ENCODE measurements at places on chromosomes 6 and 20. TPM values are rescaled to one million over a fixed set of nuclear protein-coding genes. Genes with fewer than 3 reads are reported as not detected.

DNA sequence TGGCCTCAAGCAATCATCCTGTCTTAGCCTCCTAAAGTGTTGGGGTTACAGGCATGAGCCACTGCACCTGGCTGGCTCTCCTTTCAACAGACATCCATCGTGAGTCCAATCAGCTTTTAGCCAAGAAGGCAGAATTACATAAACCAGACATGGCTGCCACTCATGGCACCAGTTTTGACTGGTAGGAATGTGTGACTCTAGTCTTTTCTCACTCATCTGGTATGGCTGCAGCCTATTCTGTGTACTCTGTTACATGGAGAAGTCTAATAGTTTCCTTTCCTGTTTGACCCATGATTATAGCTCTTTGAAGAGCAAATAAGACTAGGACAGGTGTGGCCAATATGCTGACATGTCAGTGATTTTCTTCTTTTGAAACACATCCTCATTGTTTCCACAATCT lies 27.0 kb upstream of the RNF144B start:
- DNase-seq, result no peak
- peaks cover 1% of the 10 kb centered on the region for H3K27me3 ChIP-seq
- H3K27ac ChIP-seq, result no peak overlapping the region
- no peak overlapping the region for H3K4me3 ChIP-seq
- H3K4me1 ChIP-seq, result no peaks in the 10 kb centered on the region
- peaks cover 11% of the 10 kb centered on the region for H3K36me3 ChIP-seq

DNA sequence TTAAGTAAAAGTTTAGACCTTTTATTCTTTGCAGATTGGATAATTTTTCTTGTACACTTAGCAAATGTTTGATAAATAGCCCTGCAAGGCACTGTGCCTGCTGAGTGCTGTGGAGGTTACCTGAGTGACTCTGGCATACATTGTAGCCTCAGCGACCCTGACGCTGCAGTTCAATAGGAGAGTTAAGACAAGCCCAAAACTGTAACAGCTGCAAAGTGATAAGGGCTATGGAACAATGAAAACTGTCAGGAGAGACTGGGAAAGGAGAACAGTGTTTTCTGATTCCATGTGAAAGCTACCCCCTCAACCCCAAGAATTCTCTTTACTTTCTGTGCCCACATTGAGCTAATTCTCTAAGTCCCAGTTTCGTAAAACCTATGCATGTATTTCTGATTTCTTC lies 22.2 kb downstream of the HIVEP1 start:
- H3K36me3 ChIP-seq, result peaks cover 22% of the 10 kb centered on the region
- peaks cover 2% of the 10 kb centered on the region for H3K4me1 ChIP-seq
- no peak for DNase-seq
- no peak overlapping the region for H3K4me3 ChIP-seq
- H3K27ac ChIP-seq, result no peak overlapping the region
- H3K27me3 ChIP-seq, result peaks cover 3% of the 10 kb centered on the region

GRCh38 chr6:140319209-140319608 lies 944.8 kb upstream of the CITED2 start:
- H3K27me3 ChIP-seq, result no peaks in the 10 kb centered on the region
- H3K4me3 ChIP-seq, result no peak overlapping the region
- H3K4me1 ChIP-seq, result no peaks in the 10 kb centered on the region
- H3K36me3 ChIP-seq, result no peaks in the 10 kb centered on the region
- H3K27ac ChIP-seq, result no peak overlapping the region

GRCh38 chr20:62838128-62838891 lies 21.5 kb downstream of the COL9A3 start:
- peaks cover 23% of the 10 kb centered on the region for H3K4me1 ChIP-seq
- H3K36me3 ChIP-seq, result no peaks in the 10 kb centered on the region
- DNase-seq, result no peak
- no peak overlapping the region for H3K4me3 ChIP-seq
- H3K27me3 ChIP-seq, result peaks cover 4% of the 10 kb centered on the region

DNA sequence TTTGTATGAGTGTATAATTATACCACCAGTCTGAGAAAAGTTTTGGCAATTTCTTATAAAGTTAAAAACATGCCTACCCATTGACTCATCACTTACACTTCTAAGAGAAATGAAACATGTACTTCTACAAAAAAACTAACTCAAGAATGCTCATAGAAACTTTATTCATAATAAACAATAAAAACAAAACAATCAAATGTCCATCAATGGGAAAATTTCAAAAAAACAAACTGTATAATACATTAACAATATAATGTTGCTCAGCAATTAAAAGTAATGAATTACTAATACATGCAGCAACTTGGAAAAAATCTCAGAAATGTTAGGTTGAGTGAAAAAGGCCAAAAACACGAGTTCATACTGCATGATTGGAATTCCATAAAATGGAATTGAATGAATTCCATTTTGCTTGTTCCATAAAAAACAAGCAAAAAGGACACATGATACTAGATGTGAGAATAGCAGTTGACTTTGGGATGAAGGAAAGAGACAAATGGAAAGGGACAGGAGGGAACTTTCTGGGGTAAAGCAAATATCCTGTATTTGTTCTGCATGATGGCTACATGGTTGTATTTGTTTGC lies 726.6 kb downstream of the RFPL4B start:
- no peak for DNase-seq
- no peak overlapping the region for H3K4me3 ChIP-seq
- no peaks in the 10 kb centered on the region for H3K27me3 ChIP-seq
- H3K4me1 ChIP-seq, result no peaks in the 10 kb centered on the region
- H3K27ac ChIP-seq, result no peak overlapping the region

DNA sequence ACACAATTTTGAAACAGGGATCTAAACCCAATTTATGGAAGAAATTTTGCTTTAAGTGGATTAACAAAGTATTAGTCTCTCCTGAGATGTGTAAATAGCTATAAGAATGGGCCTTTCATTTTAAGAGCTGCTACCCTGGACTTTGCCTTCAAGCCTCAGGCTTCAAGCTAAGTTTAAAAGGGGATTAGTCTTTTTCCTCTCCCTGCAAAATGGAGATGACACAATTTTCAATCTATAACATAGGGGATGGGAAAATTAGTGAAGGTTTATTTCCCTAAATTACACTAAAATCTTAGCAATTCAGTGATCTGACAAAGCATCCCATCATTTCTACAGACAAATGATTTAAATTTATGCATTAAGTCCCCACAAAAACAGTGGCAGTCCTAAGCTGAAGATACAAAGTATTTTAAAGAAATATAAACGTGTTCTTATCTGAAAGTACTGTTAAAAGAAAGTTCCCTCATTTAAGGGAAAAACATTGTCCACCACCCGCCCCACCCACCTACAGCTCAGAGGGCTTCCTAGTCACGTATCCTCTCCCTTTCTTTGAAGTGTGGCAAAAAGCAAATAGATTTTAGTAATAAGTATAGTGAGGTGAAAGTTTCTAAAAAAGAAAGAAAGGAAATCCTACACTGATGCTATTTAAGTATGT lies 14.5 kb downstream of the ARHGAP18 start:
- no peaks in the 10 kb centered on the region for H3K27me3 ChIP-seq
- H3K4me1 ChIP-seq, result no peaks in the 10 kb centered on the region
- no peak overlapping the region for H3K4me3 ChIP-seq
- no peaks in the 10 kb centered on the region for H3K36me3 ChIP-seq
- DNase-seq, result no peak

DNA sequence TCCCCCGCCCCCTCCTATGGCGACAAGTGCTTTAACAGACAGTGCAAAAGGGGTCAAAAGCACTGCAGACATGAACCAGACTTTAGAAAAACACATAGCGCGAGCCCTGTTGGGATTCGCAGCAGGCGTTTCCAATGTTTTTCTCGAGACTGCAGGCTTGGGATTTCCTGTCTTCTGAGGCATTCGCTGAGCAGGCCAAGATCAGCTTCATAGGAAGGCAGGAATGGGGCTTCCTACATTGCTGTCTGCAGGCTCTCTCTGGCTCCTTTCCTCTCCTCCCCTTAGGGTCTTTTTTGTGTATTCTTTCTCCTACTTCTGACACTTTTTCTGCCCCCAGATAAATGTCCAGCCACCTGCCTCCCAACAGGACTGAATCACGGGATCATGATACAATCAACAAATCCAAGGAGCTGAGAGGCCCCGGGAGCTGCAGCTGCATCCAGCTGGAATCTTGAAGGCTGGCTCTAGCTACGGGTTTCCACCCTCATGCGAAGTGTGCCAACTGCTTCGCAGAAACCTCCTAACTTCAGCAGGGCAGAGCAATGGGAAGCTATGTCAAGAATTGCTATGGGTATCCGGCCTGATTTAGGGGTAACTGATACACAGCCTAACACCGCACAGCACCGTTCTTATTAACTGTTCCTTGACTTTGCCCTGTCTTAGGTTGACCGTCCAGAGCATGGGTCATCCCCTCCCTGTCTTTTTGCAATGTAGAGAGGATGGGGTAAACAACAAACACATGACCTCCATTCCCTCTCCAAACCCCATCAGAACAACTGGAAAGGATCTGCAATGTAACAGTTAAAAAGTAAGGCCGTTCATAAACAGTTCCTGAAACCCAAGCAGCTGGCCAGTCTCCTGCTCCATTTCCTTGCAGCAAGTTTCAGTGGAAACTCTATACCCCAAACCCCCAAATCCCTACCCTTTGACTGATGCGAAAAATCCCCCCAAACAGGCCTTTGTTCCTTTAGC lies 31.5 kb downstream of the SNX5 start:
- no peak overlapping the region for H3K4me3 ChIP-seq
- H3K27ac ChIP-seq, result no peak overlapping the region
- H3K36me3 ChIP-seq, result peaks cover 3% of the 10 kb centered on the region
- peaks cover 3% of the 10 kb centered on the region for H3K27me3 ChIP-seq
- H3K4me1 ChIP-seq, result peaks cover 17% of the 10 kb centered on the region
- no peak for DNase-seq

DNA sequence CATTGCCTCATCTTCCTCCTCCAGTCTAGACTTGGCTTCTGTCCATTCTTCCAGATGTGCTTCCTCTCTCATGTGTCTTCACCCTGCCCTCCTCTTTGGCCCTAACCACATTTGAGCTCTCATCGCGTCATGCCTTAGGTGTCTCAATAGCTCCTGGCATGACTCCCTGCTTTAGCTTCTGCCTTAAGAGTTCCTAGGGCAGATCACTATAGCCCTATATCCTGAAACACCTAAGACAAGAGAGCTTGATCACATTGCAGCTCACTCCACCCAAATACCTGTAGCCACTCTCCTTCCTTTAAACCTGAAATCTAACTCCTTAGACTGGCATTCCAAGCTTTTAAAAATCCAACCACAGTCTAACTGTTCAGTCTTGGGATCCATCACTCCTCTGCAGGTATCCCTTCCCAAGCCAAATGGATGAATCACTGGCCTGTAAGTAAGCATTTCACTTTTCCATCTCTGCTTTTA lies 69.0 kb upstream of the STXBP5 start:
- no peaks in the 10 kb centered on the region for H3K36me3 ChIP-seq
- H3K27ac ChIP-seq, result no peak overlapping the region
- peaks cover 1% of the 10 kb centered on the region for H3K4me1 ChIP-seq
- H3K27me3 ChIP-seq, result peaks cover 3% of the 10 kb centered on the region
- H3K4me3 ChIP-seq, result no peak overlapping the region

DNA sequence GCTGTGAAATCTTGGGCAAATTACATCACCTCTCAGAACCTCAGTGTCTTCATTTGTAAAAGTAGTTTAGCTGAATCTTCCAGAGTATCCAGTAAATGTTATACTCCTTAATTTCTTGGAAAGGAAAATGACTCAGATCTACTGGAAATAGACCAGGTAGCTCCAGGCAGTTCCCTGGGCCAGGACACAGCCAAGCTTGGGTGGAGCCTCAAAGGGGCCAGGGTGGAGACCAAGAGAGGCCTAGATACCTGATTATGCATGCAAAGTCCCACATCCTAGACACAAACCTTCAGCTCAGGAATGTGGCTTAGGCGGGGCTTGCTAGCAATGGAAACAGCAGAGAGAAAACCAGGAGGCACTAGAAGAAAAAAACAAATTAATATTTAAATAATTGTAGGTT lies 272.8 kb downstream of the MAFB start:
- H3K4me1 ChIP-seq, result no peaks in the 10 kb centered on the region
- DNase-seq, result no peak
- peaks cover 9% of the 10 kb centered on the region for H3K36me3 ChIP-seq
- H3K4me3 ChIP-seq, result no peak overlapping the region

KHDC1L gene
- 2.2 TPM for total RNA-seq

AKAP12 gene
- total RNA-seq, result 240 TPM

TTK gene
- 6.3 TPM for total RNA-seq
